ENCODE measurements at places on chromosomes 7 and 10.

DNA sequence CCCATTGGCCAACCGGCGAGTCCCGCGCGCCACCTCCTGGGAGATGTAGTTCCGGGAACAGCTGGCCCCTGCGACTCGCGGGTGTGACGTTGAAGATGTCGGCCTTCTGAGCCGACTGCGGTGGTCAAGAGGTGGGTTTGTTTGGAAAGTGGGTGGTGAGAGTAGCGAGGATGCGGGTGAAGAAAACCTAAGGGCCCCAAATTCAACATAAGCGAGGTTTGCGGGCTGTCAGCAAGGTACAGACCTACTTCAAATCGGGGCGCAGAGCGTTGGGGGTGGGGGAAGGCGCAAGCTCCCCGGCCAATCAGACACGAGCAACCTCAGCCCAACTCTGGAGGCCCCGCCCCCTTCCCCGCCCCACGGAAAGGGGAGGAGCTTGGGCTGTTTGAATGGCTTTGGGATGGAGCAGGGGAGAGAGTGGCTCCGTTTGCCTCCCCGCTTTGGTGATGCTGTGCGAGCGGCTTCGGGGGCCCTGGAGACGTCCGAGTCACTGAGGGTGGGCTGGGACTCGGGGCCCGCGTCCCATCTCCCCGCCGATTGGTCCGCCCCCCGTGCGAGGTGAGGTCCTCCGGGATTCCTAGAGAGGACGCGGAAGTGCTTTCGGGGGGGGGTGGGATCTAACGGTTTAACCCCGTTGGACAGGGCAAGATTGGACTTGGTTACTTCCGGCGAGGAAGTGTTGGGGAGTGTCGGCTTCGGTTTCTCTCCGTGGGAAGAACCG, at the start of gene ZKSCAN5:
ZKSCAN5 (plus strand) TSS at position 60 of the 721 bp plus-strand sequence. CDS start 1,383 bp downstream, outside the sequence.
- peak; percentile 97 for DNase-seq

DNA sequence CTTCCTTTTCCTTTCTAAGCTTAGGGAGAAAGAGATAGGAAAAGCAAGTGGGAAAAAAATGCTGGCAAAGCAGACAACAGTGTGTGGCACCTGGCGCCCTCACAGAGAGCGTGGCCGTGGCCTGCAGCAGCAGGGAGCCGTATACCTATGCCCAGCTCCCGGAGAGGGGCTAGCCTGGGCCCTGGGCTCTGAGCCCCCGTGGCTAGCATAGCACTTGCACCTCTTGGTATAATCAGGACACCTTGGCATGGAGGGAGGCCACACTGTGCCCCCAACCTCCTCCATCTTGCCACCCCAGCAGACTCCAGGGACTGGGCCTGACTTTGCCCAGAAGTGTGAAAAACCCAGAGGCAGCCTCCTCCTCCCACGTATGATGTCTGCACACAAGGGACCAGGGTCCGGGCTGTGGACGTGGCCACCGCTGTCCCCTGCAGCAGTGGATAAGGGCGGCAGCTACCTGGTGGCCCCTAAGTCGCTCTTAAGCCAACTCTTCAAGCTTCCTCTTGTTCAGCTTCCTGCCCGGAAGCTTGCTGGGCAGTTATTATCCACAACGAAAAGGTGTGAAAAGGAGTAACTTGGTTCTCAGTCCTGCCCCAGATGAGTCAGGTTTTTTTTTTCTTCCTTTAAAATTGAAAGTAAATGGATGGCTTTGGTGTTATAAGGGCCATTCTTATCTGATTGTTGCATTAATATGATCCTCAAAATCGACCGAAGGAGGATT, 249.1 kb upstream of the PITRM1 start:
- no peak for DNase-seq

- DNase-seq, result no peak
These were observed 165.4 kb downstream of the GLI3 start for GRCh38 chr7:42071372-42072261.

GRCh38 chr10:102010961-102011360, 45.0 kb downstream of the ARMH3 start:
- no peak for DNase-seq

- DNase-seq, result peak; percentile 33
These were observed 609 bp downstream of the DOCK4 start for GRCh38 chr7:112205343-112206237.
